Stimulated activated CD4-positive, alpha-beta T cell treated with anti-CD3 and anti-CD28 coated beads, Interleukin-1b, Interleukin-23, amount 100 ng/mL, for 48 hours (primary cell): ENCODE measurements at places on chromosomes 1 and 21.

- DNase-seq = no peak
These were observed 5.6 kb upstream of the YRDC start for GRCh38 chr1:37813529-37814145.

- no peak for DNase-seq
These were observed 4.2 kb downstream of the HTR6 start for GRCh38 chr1:19668888-19669287.

GRCh38 chr1:244157731-244158438, 106.8 kb downstream of the ZBTB18 start:
- no peak for DNase-seq

DNA sequence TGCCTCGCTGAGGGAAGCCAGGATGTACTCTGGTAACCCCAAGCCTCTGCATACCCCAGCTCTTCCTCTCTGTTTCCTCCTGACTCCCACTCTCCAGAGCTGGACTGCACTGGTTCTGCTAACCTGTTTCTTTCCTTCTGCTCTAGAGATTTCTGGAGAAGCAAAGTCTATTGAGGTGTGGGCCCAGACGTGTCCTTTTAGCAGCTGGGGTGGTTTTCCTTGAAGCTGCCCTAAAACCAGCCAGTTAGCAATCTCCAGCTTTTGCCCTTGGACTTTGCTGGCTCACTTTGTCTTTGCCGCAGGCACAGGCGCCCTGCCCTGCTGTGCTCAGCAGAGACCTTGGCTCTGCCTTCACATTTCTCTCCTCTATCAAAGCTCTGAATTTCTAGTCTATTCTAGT, 171.8 kb upstream of the IVNS1ABP start:
- no peak for DNase-seq

DNA sequence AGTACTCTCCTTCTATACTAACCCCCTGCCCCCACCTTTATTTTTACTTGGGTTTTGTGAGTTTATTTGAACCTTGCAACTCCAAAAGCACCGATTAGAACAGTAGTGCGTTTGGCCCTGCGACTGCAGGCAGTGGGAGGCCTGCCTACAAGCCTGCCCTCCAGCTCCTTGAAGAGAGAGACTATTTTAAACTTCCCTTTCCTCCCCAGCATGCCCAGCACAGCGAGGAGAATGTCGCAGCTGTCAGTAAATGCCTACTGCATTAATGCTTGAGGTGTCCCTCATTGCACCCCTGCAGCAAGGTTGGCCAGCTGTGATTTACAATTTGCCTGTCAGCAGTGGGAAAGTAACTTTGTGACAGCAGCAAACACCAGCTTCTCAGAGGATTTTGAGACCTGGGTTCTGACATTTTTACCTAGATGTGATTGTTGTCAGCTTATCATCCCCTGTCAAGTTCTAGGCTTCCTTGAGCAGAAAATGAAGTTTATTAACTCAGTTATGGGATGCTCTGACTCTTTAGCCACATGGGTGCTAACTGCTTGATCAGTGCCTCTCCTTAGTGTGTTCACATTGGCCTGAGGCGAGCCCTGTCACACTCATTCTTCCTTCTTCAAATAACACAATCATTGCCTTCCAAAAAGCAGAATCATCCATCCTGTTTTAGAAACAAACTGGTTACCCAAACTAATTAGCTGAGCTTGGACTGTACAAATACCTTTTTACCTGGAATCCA, 170.6 kb downstream of the PDE4B start:
- no peak for DNase-seq

DNA sequence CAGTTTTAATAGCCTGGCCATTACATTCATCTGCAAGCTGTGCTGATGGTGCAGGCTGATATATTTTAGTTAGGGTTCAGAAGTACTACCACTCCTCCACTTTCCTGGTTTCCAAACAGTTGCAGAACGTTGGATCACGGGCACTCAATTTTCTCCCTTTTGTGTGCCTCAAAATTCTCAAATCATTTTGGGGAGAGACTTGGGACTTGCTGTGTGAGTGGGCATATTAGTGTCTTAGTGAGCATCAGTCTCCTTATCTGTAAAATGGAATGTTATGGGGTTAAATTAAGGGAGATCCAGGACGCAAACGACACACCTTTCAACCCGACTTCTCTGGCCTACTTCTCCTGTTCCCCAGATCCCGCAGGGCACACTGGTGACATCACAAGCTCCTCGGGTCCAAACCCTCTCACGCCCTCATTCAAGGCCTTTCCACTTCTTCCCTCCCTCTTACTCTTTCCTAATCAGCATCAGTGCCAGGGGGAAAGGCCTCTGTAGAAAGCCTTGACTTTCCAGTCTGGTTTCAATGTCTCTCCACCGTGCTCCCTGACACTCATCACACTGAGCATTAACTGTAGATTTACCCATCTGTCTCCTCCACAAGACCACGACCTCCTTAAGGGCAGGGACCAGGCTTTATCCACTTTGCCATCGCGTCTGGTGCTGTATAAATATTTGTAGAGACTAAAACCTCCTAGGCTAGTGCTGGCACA, 1.2 kb downstream of the PIGP start:
- no peak for DNase-seq

DNA sequence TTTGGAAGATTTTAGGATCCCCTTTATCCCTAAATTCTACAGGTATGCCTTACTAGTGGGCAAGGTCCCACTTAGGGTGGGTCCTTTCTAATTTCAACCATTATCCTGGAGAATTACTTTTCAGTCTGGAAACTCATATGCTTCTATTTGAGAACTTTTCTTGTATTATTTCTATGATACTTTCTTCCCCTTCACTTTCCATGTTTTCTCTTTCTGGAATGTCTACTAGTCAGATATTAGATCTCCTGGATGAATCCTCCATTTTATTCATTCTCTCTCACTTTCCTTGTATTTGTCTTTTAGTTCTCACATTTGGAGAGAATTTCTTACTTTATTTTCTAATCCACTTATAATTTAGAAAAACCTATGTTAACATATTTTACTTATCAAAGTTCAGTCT, 83.9 kb upstream of the SIPA1L2 start:
- DNase-seq = no peak

DNA sequence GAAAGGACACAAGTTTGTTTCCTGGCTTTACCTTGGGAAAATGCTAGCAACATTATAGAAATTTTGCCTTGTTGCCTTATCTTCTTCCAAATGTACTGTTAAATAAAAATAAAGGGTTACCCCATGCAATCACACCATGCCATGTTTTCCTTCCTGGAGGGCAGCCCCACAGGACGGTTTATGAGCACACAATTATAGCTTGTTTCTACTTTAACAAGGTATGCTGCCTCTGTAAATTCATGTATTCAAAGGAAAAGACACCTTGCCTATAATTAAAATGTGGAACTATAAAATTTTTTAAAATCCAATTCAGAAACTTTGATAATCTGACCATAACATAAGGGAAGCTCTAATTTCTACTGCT, 63.4 kb downstream of the CAPN2 start:
- no peak for DNase-seq

GRCh38 chr1:16115468-16115983, 40.3 kb downstream of the EPHA2 start:
- no peak for DNase-seq

- peak; percentile 87 for DNase-seq
These were observed 4.9 kb upstream of the TNFRSF1B start for GRCh38 chr1:12161662-12162458.
